Breast epithelium (tissue), 4 donors: ENCODE measurements at places on chromosomes 2 and 18. TPM values are rescaled to one million over a fixed set of nuclear protein-coding genes. Genes with fewer than 3 reads are reported as not detected.

DNA sequence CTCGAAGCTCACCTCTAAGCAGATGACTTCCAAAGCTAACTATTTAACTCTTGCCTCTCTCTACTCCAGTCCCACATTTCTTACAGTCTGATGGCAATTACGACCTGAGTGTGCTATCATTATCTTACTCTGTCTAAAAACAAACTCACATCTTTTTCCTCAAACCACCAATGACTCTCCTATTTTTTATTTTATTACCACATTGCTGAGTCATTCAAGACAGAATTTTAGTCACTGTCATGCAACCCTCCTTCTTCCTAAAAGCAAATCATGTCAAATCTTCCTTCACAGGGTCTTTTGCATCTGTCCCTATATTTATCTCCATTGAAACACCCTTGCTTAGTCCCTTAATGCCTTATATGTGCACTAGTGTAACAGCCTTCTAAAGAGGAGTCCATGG is 34.6 kb upstream of the C2orf15 start:
- DNase-seq, result no peak
- no peaks in the 10 kb centered on the region for H3K36me3 ChIP-seq
- H3K4me3 ChIP-seq, result no peak overlapping the region
- no peaks in the 10 kb centered on the region for H3K27me3 ChIP-seq

GRCh38 chr2:233261819-233262555 is 10.5 kb downstream of the ATG16L1 start:
- no peak for DNase-seq
- no peaks in the 10 kb centered on the region for H3K27me3 ChIP-seq
- no peak overlapping the region for H3K4me3 ChIP-seq
- H3K36me3 ChIP-seq, result no peaks in the 10 kb centered on the region

BCL2 gene
- total RNA-seq, result 41.3 TPM

TTR gene
- total RNA-seq, result not detected

DNA sequence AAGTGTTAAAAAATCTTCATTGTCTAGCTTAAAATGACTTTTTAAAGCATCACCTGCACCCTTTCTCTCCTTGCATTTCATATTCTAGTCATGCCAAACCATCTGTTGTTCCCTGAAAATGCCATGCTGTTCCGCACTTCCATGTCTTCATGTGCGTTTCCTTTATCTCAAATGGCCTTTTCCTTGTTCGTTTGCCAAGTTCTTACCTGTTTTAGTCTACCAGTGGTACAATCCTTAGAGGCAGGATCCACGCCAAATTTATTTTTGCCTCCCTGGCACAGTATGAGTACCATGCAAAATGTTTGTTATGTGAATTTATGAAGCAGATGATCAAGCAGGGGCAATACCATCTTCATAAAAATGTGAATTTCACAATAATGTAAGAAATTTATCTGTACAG is 37.0 kb downstream of the TMEFF2 start:
- H3K4me3 ChIP-seq, result no peak overlapping the region
- no peak overlapping the region for H3K27ac ChIP-seq
- H3K4me1 ChIP-seq, result no peaks in the 10 kb centered on the region
- H3K27me3 ChIP-seq, result no peaks in the 10 kb centered on the region
- DNase-seq, result no peak

DNA sequence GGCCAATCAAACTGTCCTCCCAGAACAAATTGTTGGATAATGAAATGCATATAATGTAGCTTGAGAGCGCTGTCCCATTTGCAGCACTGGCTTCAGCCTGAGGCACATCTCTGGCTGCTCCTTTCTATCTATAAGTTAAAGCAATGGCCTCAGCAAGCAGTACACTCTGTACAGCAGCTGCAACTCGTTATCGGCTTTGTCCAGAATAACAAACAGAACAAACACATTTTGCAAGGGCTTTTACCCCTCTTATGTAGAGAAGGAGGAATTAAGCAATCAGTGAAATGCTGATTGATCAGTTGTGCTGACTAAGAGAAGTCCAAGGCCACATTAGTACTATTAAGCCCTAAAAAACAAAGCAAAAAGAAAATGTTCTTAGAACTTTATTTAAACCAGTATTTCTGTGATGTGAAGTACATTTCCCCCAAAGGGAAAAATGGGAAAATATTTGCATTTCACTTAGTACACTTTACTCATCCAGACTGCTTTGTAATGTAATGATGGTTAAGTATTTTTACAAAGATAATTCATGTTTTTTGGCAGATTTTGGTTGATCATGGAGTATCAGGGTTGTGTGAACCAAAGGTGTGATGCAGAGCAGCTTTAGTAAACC is 15.0 kb upstream of the CPS1 start:
- DNase-seq, result no peak
- H3K4me3 ChIP-seq, result no peak overlapping the region
- no peak overlapping the region for H3K27ac ChIP-seq
- H3K27me3 ChIP-seq, result no peaks in the 10 kb centered on the region

DNA sequence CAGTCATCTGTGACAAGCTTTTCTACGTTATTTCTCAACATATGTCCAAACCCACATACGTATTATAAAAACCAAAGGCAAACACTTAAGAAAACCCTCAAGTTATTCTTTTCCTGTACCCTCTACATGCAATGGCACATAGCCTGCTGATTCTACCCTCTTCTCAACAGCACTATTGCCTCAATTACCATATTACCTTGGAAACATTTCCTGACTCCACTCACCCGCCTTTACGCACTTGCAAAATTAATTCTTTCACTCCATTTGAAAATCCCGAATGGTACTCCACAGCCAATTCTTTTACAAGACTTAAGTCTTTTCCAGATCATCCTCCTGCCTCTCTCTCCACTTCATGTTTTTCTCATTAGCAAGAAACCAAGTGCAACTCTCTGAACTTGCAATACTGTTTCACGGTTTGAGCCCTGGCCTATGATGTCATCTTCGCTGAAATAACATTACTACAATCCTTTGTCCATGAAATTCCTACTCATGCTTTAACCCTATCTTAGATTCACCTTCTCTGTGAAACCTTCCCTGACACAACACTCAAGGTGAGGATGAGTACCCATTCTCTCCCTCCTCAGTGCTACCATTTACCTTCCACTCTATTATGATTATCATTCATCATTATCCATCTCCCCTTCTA is 29.0 kb downstream of the SESTD1 start:
- DNase-seq, result no peak
- H3K36me3 ChIP-seq, result no peaks in the 10 kb centered on the region
- no peaks in the 10 kb centered on the region for H3K4me1 ChIP-seq
- H3K27ac ChIP-seq, result no peak overlapping the region

DNA sequence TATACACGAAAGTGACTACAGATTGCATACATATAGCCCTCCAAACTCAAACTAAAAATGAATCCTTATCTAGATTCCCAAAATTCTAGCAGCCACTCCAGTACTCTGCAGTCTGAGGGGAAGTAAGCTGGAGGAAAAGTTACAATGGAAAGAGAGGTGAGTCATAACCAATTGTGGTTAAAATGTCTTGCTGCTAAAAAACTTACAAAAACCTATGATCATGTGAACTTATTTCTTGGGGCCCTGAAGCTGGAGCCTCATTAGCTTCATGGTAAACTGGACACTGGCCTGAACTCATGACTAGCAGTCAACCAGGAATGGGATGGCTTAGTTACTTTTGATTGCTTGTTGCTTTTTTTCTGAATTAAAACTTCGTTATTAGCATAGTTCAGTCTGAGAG is 175.9 kb downstream of the SLC4A3 start:
- H3K4me3 ChIP-seq, result no peak overlapping the region
- no peaks in the 10 kb centered on the region for H3K27me3 ChIP-seq
- H3K36me3 ChIP-seq, result no peaks in the 10 kb centered on the region
- H3K4me1 ChIP-seq, result no peaks in the 10 kb centered on the region
- no peak for DNase-seq

DNA sequence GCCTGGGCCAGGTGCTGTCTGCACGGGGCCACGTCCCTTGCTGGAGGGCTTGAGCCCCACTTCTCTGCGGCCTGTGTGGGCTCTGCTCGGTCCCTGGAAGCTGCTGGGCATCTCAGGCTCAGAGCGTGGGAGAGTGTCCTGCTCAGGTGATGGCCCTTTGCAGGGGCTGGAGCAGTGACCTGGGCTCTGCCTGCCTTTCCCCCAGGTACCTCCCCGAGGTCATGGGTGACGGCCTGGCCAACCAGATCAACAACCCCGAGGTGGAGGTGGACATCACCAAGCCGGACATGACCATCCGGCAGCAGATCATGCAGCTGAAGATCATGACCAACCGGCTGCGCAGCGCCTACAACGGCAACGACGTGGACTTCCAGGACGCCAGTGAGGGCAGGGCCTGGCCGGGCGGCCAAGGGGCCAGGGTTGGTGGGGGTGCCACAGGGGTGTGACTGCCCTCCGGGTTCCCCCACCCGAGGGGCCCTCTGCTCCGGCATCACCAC is 29.9 kb downstream of the GPC1 start:
- no peaks in the 10 kb centered on the region for H3K36me3 ChIP-seq
- no peak overlapping the region for H3K27ac ChIP-seq
- H3K27me3 ChIP-seq, result no peaks in the 10 kb centered on the region
- peak; percentile 48 for DNase-seq
- H3K4me1 ChIP-seq, result no peaks in the 10 kb centered on the region
